ENCODE measurements at places on chromosomes 7 and 10.
A peak's percentile ranks its signal among the peaks of the same experiment; 100 is the strongest.

- DNase-seq: peak; percentile 24
These were observed 325.0 kb downstream of the PLXNA4 start for GRCh38 chr7:132251327-132251659.

DNA sequence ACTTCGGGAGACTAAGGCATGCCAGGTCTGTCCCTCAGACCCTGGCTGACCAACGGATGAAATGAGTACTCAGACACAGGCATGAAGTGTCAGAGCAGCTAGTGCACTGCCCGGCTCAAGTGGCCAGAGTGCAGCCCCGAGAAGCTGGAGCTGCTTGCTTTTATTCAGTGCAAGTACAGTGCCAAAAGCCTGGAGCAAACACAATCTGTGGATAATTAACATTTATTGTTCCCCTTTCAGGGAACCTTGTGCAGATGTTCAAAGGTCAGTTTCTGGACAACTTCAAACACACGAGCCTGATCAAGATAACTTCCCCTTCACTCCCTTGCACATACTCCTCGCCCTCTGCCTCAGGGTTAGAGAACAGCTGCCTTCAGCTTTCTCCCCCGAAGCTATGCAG lies 7.9 kb upstream of the ATE1 start:
- no peak for DNase-seq

DNA sequence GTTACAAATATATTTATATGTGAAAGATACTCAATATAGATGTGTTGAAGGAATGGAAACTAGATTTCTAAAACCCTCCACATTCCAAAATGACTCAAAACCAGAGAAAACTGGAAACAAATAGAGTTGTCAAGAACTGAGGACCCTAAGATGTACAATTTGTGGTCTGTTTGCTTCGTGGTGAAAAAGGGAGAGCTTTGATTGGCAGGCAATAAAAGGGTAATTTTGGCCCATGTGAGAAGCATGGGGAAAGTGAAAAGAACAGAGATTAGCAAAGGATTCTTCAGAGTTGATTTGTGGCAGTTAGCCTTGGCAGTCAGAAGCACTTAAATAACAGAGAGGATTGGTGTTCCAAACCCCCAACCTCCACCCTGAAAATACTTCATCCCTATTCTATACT lies 37.1 kb upstream of the DKK1 start:
- DNase-seq: no peak

GRCh38 chr7:120274482-120274881 lies 1.5 kb downstream of the KCND2 start:
- DNase-seq: no peak

DNA sequence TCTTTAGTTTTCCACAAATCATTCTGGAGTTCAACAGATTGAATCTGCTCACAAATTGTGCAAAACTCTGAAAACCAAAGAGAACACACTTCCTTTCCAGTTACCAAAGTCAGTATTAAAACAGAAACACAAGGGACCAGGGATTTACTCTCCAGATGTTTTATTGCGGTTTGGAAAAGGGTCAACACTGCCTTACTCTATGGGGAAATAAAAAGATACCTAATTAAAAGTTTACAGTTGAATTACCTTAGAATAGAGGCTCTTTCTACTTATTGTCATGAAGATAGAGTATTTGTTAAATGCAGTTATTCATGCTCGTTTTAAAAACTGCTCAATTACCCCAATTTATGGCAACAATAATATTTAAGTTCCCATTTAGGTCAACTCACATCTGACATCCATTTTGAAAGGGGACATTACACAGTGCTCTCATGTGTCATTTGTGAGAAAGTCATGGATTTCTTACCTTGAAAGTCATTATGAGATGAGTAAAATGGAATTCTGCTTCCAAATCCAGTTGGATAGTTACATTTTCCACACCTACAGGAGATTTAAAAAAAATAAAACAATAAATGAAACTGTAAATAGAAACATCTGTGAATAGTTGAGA lies 8.4 kb downstream of the LAMB1 start:
- DNase-seq: no peak

DNA sequence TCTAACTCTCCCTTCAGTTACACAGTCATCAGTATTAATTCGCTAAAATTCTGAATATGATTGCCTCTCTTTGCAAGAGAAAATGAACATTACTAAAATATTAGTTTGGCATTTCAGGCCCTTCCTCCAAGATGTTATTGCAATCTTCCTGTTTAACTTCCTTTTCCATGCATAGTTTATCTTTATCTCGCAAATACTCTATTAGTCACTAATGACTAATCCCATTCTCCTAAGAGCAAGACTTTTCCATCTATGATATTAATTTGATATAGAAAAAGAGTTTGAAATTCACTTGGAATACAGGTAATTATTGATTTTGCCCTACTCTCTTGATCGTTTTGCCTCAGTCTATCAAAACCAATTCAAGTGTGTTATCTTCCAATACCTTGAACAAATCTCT lies 41.8 kb upstream of the SEMA3A start:
- no peak for DNase-seq

DNA sequence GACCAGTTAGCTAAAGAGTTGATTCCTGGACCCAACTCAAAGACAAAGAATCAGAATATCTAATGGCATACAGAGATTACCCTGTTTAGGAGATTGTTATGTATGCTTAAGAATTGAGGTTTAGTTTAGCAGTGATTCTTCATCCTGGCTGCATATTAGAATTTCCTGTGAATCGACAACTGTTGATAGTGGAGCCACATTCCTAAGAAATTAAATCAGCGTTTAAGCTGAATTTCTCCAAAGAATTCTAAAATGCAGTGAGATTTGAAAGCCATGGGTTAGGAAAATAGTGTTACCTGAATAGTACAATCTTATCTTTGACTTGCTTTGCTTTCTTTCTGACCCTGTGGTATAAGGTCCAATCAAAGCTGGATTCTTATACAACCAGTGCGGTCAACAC lies 16.4 kb upstream of the FERD3L start:
- DNase-seq: no peak

DNA sequence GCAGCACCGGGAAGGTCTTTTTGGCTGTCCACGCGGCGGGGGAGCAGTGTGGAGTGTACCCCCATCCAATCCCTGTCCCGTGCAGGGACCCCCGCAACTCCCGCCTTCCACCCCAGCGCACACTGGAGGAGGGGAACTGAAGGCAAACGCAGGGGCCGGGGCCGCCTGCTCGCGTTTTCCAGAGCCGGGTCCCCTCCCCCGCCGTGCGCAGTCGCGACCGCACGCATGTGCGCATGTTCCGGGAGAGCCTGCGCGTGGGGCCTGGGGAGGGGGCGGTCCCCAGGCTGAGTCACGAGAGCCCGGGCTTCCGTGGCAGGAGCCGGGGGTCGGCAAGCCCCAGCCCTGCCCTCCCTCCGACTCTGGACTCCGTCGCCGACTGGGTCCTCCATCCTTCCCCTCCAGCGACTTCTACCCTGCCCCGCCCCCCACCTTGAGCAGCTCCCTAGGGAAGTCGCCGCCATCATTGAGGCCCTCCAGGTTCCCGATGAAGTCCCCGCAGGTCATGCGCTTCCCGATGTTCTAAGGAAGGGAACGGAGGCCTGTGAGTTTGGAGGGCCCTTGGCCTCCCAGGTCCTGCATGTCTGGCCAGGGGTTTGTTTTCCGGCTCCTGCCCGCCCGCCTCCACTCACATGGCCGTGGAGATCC lies 8.0 kb downstream of the PSD start:
- peak; percentile 75 for DNase-seq

DNA sequence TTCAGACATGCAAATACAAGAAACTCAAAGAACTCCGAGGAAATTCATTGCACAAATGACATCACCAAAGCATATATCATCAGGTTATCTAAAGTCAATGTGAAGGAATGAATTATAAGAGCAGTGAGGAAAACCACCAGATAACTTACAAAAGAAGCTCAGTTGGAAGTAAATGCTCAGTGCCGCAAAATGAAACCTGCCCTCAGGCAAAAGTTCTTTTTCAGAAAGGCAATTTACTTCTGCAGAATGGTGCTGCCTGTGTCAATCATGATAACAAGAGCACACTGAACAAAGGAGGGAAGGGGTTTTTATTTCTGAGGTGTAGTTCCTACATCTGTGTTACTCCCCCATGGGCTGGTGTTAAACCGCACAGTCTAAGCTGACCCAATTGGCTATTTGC lies 550.6 kb upstream of the SEMA3D start:
- DNase-seq: no peak

DNA sequence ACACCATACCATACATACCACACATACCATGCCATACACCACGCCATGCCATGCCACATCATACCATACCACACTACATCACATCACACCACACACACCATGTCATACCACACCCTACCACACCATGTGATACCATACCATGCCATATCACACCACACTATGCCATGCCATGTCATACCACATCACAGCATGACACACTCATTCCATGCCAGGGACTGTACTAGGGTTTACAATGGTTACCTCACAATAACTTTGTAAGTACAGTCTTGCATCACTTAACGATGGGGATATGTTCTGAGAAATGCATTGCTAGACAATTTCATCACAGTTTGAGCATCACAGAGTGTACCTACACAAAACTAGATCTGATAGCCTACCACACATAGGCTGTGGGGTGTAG lies 14.5 kb downstream of the PYROXD2 start:
- no peak for DNase-seq

- DNase-seq: no peak
These were observed 59.6 kb downstream of the ADRB1 start for GRCh38 chr10:114103284-114103683.

GRCh38 chr7:100465299-100465698 lies 1.2 kb upstream of the SPACDR start:
- DNase-seq: no peak

GRCh38 chr10:130109796-130110245 lies 809 bp downstream of the C10orf143 start:
- DNase-seq: peak; percentile 24

GRCh38 chr10:104819731-104820130 lies 178.6 kb downstream of the SORCS3 start:
- no peak for DNase-seq

GRCh38 chr7:101985057-101985902 lies 167.9 kb downstream of the CUX1 start:
- DNase-seq: no peak

DNA sequence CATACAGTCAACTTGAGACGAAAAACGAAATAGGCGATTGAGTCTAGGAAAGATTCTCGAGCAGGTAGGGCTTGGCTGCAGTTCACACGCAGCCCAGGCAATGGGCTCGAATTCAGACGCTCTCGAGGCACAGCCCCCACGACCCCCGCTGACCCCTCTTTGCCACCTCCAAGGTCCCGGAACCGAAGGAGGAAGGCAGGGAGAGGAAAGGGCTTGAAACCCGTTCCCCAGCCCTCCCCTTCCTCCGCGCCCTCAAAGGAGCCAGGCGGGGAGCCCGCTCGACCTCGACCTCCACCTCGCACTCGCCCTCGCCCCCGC lies 441 bp downstream of the CCDC186 start:
- DNase-seq: no peak

Measured in caudate nucleus (tissue), 63 donors.